Omental fat pad (tissue), 4 donors: ENCODE measurements at places on chromosomes 5 and 9.

- DNase-seq = no peak
These were observed 234.1 kb downstream of the AUH start for GRCh38 chr9:91127653-91128052.

- no peak for DNase-seq
These were observed 166.4 kb upstream of the OTULINL start for GRCh38 chr5:14415024-14415697.

DNA sequence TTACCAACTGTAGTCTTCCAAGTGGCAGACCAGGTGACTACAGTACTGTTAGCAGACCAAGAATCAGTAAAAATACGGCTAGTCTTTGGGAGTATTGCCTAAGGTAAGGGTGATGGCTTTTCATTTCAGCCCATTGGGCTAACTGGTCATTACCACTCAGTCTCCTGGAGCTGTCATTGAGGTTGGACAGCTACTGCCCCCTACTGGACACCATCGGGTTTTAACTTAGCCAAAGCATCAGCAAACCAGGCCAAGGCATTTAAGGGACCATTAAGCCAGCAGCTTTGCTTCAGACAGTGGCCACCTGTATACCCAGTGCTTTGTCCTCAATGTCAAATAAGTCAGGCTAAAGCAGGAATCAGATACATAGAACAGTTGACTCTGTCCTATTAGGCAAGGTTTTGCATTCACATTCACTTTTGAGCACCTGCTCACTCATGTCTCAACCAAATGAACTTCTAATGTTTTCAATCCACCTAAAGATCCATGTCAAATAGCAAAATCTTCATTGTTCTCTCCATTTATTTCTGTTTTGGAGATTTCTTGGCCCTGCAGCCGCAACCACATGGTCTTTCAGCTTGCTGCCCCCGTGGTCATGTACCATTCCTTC is 117.2 kb downstream of the INVS start:
- DNase-seq = peak; percentile 41

GRCh38 chr9:93288891-93289883 is 105.2 kb downstream of the WNK2 start:
- no peak for DNase-seq

DNA sequence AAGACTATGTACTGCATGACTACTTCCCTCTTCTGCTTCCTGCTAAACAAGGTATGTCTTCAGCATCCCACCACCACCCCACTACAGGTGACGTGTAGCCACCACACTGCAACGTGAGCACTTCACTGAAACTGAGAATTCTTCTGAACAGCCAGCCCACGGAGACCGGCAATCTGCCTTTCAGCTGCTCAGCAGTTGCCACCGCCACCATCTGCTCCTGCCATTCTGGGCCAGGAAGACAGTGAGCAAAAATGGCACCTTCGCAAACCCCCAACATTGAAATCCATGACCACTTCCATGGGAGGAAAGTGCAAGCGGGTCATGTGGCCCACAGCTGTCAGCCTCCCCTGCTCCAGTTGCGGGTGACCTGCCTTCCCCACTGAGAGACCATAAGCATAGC is 443.4 kb upstream of the ST8SIA4 start:
- no peak for DNase-seq

DNA sequence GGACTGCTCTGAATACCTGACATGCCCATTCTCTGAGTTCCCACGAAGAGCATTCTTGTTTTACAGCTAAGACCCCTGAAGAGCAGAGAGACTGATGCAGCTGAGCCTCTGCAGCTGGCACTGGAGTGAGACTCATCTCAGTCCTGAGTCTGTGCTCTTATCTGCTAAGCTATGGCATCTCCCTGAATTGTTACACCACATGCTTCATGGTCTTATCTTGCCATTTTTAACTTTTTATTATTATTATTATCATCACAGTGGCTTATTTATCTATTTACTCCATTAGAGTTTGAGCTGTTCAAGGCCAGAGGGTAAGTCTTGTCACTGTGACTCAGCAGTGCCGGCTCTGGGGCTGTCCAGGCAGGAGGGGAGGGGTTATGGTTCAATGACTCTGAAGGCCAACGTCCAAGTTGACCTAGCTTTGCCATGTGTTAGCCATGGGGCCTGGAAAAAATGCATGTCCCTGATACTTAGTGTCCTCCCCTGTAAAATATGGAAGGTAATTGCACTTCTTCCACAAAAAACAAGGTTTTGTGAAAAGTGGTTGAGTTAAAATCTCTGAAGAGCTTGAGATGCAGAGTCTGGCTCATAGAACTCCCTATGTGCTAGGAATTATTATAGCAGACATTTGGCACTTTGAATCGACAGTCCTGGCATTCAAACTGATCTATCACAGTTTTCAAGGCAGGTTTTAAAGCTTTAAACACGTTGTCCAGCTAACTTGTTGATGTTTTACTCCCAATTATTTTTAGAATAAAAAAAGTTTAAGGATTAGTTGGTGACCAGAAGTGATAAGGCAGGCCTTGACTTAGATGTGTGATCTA is 94.6 kb downstream of the ALDH1A1 start:
- no peak for DNase-seq

DNA sequence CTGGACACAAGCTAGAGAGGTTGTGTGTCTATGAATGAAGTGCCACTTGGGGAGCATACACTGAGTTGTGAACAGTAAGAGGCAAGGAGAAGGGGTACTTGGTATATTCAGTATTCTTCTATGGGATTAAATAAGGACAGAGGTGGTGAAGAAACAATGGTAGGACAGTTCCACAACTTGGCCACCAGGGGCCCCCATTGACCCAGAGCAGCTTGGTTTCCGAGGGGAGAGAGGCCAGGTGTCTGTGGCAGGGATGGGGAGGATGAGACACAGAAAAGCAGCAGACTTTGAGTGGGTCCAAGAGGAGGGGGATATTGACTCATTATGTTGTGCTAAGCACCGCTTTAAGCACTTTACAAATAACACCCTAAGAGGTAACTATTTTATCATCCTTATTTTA is 220.6 kb downstream of the MELK start:
- DNase-seq = no peak
